H4 (cell line): ENCODE measurements at places on chromosomes 5 and 9. TPM values are rescaled to one million over a fixed set of nuclear protein-coding genes. Genes with fewer than 3 reads are reported as not detected.

DNA sequence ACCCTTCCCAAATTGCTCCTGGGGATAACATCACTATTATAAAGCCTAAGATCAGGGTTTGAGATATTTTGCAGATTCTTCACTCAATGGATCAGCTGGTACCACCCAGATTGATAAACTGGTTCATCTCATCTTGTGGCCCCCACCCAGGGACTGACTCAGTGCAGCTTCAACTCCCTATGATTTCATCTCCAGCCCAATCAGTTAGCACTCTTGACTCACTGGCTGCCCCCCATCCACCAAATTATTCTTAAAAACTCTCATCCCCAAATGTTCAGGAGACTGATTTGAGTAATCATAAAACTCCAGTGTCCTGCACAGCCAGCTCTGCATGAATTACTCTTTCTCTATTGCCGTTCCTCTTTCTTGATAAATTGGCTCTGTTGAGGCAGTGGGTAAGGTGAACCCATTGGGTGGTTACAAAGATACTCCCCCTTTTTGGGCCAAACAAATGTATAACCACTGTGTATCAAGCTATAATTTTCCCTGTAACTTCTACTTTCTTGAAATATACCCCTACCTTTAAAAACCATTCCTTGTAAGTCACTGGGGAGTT, 263.3 kb upstream of the IL12B start:
- no peak for DNase-seq

- no peak for DNase-seq
Observed at GRCh38 chr9:92001244-92001643, 51.2 kb upstream of the ROR2 start.

DNA sequence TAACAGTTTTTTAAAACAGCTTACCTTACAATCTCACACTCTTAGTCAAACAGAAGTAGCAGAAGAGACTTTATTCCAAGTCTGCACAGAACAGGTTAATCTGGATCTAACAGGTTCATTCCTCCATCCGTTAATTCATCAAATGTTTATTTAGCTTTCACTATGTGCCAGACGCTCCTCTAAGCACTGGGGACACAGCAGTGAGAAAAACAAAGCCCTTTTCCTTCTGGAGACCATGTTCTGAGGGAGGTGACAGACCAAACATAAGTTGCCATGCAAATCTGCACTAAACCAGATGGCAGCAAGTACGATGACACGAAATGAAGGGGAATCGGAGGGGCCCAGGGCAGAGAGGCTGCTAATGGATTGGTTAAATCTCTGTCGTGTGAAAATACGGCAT, 17.1 kb upstream of the GLIPR2 start:
- no peak for DNase-seq

GRCh38 chr9:80932947-80933780, 756.2 kb downstream of the TLE1 start:
- no peak for DNase-seq

DNA sequence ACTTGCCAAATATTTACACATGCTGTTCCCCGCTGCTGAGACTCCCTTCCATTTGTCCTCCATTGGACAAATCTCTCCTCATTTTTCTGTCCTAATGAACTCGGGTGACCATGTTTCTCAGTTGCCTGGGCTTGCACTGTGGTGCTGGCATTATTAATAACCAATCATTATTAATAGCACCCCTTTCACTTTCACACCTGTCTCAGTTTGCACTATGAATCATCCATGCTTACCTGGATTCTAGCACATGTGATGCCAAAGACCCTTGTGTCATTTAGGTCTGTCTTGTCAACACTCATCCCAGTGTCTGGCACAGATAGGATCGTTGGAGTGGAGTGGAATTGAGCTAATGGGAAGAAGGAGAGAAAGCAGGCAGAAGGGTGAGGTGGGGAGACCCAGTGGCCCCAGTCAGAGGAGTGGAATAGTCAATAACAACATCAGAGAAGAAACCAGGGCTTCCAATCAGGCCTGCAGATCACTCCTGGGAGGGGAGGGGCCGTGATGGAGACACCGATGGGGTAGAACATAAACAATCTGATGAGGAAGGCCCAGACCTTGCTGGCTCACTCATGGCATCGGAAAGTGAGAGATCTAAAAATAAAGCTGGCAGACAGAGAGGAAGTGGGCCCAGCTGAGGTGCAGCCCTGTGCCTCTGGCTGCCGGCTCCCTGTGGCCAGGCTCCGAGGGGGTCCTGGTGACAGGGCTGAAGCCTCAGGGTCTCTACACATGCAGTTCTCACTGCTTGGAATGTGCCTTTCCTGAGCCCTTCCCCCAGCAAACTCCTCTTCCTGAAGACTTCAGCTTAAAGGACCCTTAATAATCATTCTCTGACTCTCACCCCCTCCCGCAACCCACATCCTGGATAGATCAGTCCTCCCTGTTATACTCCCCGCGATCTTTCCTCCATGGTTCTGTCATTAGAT, 33.5 kb upstream of the CRB2 start:
- DNase-seq, result no peak

DNA sequence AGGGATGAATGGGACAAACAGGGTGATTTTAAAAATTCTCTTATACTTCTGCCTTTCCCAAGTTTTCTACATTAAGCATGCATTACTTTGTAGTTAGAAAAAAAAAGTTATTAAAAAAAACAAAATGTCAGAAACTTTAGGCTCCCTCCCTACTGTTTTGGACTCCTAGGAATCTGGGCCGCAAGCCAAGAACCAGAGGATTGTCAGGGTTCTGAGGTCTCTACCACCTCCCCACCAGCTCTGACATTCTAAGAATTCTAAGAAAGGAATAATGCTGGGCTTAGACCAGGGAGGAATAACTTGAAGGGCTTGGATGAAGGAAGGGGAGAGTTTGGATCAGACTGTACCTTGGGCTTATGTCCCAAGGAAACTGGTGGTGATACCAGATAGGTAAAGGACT, 1.1 kb upstream of the ARHGEF39 start:
- DNase-seq, result no peak

DNA sequence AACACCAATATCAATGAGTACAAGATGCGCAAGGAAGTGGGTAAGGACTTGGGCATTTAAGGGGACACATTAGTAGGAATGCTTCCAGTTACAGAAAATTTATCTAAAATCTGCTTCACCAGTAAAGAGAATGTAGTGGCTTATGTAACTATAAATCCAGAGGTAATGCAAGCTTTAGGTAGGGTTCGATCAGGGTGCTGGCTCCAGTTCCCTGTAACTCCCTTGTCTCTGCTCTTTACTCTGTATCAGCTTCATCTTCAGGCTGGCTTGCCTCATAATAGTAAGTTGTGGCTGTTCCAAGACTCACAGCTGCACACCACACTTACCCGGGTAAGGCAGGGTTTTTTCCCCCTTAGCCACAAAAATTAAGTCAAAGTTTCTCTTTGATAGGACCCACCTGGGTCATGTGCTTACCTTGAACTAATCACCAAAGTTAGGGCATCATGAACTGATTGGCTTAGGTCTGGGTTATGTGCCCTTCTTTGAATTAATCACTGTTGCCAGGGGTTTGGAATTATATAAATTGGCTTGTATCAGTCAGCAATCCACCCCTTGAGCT, 35.5 kb downstream of the ARHGEF37 start:
- no peak for DNase-seq

Gene SLC36A3
- total RNA-seq, result not detected in 2 replicates

Gene FST
- total RNA-seq, result 13.6 and 16.7 TPM in 2 replicates

- DNase-seq, result peak; percentile 24
Observed at GRCh38 chr5:93583768-93584595, 960 bp downstream of the NR2F1 start.

Gene ZNF608
- 20.8 and 28.0 TPM in 2 replicates for total RNA-seq

Gene PTGR1
- 452 and 554 TPM in 2 replicates for total RNA-seq

DNA sequence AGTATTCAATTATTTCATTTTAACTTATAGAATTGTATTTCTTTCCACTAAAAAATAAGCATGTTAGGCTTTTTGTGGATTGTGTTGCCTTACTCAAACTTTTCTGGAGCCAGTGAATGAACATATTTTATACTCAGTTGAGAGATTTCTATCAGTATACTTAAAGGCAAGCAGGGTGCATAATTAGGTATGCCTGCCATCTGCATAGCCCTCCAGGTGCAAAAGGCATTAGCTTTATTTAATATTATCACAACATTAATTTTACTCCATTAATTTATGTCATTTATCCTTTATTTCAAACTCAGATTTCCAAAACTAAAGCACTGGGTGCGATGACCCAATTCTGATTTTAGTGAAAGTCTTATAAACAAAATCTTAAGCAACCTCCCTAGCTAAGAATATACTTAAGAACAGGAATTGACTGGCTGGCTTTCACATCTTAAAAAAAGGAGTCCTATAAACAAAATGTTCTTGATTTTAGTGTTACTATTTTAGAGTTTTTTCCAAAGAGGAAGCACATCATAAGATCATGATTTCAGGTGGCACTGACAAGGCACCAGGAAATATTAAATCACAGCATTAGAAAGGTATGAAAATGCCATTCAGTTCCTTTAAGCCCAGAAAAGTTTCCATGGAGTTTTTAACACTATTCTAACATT, 178.4 kb downstream of the MPDZ start:
- no peak for DNase-seq

DNA sequence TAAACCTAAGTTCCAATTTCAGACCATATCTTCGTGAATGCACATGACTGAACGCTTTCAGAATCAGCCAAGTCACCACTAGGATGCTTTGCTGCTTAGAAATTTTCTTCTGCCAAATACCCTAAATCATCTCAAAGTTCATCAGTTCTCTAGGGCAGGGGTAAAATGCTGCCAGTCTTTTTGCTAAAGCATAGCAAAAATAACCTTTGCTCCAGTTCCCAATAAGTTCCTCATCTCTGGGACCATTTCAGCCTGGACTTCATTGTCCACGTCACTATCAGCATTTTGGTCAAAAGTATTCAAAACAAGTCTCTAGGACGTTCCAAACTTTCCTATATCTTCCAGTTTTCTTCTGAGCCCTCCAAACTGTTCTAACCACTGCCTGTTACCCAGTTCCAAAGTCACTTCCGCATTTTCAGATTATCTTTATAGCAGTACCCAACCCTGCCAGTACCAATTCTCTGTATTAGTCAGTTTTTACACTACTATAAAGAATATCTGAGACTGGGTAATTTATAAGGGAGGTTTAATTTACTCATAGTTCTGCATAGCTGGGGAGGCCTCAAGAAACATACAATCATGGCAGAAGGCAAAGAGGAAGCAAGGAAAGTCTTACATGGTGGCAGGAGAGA, 74.8 kb downstream of the NR3C1 start:
- no peak for DNase-seq

GRCh38 chr5:72328172-72328571, 8.0 kb downstream of the PTCD2 start:
- peak; percentile 71 for DNase-seq
